ENCODE measurements at places on chromosomes 1 and 21.
A peak's percentile ranks its signal among the peaks of the same experiment; 100 is the strongest.

DNA sequence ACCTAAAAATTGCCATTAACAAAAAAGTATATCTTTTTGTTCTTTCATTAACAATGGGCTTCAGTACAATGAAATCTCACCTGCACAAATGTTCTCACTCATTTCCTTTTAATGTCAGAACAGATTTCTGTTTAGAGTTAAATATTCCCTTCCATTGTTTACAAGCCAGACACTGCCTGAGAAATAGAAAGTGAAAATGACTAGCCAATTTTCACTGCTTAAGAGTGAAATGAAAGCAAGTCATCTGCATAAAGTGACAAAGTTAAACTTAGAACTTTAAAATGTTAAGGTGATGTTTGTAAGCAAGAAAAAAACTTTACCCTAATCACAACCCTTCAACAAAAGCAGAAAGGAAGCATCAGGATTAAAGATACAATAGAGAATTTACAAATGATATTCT is 27.5 kb downstream of the COA6 start:
- no peak for DNase-seq

DNA sequence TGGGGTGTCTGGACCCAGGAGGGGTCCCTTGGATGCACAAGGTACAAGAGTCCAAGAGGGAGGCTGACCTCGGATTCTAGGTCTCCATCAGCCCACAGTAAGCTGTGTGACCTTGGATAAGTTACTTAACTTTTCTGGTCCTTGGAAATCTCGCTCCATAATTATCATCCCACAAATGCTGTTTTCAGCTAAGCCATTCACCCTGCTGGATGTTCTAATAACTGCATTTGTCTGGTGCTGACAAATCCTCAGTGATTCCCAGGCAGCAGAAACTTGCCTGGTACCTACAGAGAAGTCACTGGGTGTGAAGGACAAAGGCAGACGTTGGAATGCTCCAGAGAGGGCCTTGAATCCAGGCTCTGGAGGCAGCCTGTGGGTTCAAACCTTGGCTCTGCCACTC is 89.7 kb downstream of the IGSF21 start:
- DNase-seq = no peak

- DNase-seq = peak; percentile 67
Measured at GRCh38 chr1:110672001-110672752, 2.6 kb downstream of the KCNA3 start.

GRCh38 chr1:37258068-37258467 is 216.3 kb upstream of the ZC3H12A start:
- DNase-seq = no peak

GRCh38 chr1:97572561-97572960 is 348.3 kb downstream of the DPYD start:
- no peak for DNase-seq

GRCh38 chr1:114610546-114611245 is 29.3 kb upstream of the BCAS2 start:
- DNase-seq = no peak

- no peak for DNase-seq
Measured at GRCh38 chr1:93573940-93574469, 107.6 kb downstream of the BCAR3 start.

Measured in activated CD4-positive, CD25-positive, alpha-beta regulatory T cell treated with anti-CD3 and anti-CD28 coated beads, Interleukin-2, amount 50 U/mL, for 16 hours (primary cell).